ENCODE measurements at places on chromosomes 5 and 9.

DNA sequence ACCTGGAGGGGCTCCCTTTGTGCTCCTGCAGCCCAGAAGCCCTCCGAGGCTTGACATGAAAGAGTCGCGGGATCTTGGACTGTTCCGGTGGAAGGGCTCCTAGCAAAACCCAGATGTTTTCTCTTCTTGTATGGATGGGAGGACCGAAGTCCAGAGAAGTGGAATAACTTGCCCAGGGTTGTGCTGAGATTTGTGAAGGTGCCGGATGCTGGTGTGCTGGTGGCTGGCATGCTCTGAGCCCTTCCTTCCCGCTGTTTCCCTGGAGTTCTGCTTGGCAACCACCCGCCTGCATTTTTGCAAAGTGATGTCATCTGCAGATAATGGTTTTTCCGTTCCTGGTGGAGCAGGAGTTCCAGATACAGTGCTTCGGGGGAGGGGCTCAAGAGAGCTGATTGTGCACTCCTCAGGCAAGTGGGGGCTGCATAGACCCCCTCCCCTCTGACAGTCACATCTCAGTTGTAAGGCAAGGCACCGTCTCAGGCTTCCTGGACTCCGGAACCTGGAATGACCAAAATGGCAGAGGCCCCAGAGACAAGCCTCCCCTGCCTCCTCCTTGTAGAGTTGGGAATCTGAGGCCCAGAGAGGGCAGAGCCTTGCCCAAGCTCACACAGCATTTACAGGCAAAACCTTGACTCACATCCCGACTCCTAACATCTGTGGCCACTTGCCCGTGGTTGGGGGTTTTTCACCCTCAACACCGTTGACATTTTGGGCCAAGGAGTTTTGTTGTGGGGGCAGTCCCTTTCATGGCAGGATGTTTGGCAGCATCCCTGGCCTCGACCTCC is 157.0 kb downstream of the RGS3 start:
- no peak for DNase-seq

- DNase-seq = no peak
Measured at GRCh38 chr5:141403387-141403786, 809 bp downstream of the PCDHGA9 start.

DNA sequence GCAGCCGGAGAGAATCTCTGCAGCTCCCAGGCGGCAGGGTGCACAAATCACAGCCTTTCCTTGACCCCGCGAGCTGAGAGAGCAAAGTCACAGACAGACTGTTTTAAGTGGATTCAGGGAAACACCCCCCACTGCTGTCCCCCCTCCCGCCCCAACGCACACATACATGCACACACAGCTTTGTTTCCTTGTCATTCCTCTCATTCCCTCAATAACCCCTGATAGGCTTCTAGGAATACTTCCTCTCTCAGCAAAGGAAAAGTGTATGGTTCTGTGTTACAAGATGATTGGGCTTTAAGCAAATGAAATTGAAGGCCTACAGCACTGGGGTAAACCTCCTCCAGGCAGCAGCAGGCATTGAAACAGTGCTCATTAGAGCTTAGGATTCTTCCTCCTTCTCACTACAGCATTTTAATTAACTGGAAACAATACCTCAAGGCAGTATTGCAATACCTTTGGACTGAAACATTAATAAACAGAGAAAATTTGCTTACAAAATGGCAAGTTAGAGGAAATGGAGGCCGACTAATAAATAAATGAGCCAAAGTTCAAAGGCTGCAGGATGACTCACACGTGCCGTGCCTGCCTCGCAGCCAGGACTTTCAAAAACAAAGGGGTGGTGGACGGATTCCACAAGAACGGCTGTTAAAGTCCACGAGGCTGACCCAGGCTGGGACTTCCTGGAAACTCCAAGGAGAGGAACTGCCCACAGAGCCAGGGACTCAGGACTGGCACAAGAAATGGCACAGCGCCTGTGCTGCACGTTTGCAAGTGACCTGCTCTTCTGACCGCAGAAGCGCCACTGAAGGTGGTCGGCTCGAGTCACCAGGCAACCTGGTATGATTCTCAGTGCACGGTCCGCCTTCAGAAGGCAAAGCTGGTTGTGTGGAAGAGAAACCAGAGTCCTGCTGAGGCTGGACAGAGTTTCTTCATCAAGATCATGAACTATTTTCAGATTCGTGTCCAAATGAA is 236.2 kb downstream of the SYK start:
- no peak for DNase-seq

DNA sequence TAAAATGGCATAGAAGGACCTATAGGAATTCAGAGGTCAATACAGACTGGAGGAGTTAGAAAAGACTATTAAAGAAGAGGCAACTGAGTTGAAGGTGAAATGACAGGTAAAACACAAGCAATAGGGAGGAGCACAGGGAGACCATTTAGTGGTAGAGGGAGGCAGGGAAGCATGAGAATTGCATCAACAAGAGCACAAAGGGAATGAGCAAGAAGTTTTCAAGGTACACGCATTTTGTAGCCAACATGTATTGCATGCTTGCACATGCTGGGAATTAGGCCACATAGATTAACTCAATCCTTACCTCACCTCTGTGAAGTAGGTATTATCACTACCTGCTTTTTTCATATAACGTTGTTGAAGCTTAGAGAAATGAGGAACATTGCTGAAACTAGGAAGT is 42.3 kb downstream of the PLPP1 start:
- DNase-seq = no peak

- no peak for DNase-seq
Measured at GRCh38 chr5:95671826-95672225, 11.0 kb downstream of the SPATA9 start.

All from left renal pelvis (tissue), 4 donors.